ENCODE measurements at places on chromosomes 13 and 19.

DNA sequence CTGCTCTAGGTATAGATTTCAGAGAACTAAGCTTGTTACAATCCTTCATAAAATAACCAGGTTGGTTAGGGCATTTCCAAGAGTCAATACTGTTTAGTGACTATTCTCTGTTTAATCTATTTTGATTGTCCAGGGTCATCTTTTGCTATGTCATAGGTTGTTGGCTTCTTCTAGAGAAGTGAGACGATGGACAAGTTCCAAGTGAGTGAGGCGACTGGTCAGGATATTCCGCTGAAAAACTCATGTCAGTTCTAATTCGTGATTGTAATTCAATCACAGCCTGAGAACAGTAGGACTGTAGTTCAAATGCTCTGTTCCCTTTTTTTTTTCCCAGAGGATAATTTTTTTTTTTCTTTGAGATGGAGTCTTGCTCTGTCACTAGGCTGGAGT lies 15.8 kb upstream of the ALOX5AP start:
- DNase-seq, result no peak

GRCh38 chr13:21338639-21339278 lies 120.3 kb downstream of the ZDHHC20 start:
- DNase-seq, result no peak

- no peak for DNase-seq
These were observed 26.2 kb upstream of the OR7C2 start for GRCh38 chr19:14915116-14915515.

DNA sequence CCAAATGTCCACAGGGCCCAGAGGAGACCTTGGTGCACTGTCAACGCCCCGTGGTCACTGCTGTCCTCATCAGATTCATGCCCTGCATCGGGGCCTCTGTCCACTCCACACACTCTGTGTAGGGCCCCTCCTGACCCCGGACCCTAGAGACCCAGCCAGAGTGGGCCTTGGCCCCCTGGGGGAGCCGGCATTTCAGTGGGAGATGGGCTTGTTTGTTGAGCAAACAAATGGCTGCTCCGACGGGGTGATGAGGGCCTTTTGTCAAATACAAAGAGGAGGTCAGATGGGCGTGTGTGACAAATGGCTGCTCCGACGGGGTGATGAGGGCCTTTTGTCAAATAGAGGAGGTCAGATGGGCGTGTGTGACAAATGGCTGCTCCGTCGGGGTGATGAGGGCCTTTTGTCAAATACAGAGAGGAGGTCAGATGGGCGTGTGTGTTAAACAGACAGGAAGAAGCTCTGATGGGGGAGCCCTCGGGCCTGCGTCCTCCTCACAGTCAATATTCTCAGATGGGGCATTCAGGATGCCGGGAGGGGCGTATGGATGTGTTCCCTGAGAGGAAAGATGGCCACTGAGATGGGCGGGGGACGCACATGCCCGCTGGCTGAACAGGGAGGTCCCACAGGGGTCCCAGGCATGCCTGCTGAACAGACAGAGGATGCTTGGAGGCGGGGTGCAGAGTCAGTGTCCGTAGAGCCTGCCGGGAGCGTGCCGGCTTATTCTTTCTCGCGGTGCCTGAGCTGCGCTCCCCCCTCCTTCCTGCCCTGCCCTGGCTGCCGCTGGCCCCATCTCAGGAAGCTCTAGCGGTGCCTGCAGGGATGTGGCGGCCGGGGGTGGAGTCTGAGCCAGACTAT lies 36.3 kb downstream of the SMIM24 start:
- DNase-seq, result no peak

- DNase-seq, result no peak
These were observed 132.8 kb downstream of the RGCC start for GRCh38 chr13:41590122-41590521.

DNA sequence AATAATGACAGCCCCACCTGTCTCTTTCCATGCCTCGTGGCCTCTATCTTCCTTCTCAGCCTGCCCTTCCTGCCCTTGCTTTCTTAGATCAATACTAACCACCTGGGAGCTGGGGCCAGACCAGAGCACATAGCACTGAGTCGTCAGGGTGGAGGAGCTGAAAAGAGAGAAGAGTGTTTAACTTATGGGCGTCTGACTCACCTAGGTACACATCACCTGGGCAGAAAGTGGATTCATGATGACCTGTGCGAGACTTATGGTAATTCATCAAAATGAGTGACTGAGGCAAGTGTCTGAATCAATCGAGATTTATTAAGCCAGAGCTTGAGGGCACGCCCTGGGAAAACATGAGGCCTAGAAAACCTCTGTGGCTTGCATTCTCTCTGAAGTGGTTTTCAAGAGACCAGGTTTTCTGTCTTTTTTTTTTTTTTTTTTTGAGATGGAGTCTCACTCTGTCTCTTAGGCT lies 19.2 kb downstream of the CEACAM6 start:
- peak; percentile 24 for DNase-seq

GRCh38 chr19:48989701-48990291 lies 3.3 kb downstream of the GYS1 start:
- DNase-seq, result no peak

DNA sequence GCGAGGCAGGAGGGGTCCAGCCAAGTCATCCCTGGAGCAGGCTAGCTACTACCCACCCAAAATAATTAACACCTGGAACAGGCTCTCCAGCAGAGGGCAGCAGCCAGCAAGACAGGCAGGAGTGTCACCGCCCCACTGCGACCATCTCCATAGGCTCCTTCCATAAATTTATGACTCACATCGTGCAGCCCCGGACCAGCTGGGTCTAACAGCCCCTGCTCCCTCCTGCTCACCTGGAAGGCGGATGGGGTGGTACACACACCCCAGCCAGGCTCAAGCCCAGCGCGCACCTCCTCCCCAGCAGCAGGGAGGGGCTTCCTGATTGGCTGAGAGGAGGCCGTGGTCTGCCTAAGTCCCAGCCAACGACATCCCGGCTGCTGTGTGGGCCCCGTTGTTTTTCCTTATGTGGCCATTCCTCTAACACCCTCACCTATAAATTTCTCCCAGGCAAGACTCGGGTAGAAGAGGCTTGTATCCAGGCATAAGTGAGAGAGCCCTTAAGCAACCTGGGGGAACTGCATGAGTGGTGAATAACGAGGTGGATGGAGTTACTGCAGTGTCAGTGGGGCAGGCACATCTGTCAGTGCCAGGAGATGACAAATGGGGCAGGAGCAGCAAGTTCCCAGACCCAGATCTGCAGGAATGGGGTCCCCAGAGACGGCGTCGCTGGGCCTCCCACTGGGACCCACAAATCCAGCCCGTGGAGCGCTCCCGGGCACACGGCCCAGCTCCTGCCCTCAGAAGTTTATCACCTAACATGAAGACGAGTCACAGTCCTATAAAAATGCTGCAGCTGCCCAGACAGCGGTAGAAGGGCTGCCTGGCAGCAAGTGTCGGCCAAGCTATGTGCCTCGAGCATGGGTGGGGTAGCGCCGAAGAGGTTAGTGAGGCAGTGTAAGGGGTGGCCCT lies 43.1 kb downstream of the CEBPG start:
- DNase-seq, result peak; percentile 46

Data from stimulated activated CD4-positive, alpha-beta T cell treated with anti-CD3 and anti-CD28 coated beads, TNF-alpha, amount 100 ng/mL, for 4 hours (primary cell).